ENCODE measurements at places on chromosomes 6 and 20.

DNA sequence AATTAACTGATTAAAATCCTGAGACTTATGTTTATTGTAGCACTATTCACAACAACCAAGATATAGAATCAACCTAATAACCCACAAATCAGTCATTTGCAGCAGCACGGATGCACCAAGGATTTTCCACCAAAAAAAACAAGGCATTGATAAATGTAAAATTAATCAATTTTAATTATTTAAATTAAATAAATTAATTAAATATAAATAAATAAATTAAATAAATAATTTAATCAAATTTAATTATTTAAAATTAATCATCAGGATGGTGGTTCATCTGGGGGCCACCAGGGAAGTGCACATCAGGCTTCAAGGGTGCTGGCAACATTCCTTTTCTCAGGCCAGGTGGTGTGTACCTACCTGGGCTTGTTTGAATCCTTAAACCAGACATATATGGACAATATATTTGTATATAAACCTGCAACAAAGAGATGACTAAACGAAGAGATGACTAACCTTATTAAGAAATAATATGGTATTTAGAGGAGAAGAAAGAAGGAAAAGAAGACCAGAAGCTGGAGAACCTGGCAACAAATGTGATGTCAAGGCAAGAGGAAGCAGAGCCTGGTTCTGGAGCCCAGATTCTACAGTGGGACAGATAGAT lies 89.2 kb downstream of the CD164 start:
- no peak for DNase-seq

DNA sequence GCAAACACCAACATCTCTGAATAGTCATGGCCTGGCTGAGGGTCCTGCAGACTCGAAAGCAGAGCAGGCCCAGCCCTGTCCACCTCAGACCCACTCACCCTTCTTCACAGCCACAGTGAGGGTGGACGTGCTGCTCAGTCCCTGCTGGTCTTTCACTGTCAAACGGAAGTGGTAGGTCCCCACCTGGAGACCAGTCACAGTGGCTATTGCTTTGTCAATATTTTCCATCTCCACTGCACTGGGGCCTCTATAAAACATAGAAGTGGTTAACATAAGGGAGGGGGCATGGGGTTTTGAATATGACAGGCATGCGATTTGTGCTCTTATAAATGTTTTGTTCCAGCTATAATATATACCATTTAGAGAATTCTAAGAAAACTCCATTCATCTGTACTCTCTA lies 73.9 kb downstream of the ALDH5A1 start:
- DNase-seq = no peak

DNA sequence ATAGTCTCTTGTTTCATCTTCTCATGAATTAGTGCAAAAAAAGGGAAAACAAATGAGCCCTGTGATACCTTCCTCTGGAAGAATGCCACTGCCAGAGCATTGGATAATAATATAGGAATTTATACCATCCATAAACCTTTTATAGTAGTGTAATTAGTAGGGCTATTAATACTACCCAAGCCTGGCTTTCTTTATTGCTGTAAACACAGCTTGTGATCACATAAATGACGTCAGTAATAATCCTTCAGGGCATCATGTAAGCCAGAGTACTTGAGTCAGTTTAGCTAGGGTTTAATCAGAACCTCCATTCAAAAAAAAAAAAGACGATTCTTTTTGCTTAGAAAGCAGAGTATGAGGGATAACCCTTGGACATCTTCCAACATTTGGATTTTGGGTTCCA lies 264.8 kb downstream of the SLC35F1 start:
- DNase-seq = no peak

DNA sequence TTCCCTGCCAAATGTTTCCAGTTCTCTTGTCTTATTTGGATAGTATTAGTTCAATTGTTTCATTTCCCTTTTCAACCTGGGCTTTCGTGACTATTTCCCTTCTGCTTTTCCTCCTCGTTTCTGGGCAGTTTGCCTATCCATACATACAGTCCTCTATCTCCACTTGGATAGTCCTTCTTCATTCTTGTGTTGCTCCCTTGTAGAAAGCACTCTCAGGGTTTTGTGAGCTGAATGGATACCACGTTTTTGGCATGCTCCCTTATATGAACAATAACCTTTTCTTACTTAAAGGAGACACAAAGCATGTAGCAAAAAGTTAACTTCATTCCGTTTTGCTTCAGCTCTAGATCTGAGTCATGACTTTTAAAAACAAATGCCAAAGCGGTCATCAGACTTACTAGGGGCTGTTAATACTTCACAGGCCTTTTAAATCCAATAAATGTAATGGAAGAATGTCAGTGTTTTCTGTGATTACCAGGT lies 16.6 kb downstream of the CRYBG1 start:
- no peak for DNase-seq

DNA sequence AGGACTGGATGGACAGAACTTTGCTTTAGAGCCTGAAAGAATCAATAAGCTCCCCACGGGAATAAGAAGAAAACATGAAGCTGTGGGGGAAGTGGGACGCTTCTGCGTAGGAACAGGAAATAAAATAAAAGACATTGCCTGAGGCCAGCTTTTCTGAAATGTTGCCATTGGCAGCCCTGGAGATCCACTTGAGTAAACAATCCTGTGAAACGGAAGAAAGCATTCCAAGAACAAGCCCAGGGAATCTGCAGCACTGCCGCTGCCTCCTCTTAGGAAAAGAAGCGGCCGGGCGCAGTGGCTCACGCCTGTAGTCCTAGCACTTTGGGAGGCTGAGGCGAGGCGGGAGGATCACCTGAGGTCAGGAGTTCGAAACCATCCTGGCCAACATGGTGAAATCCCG lies 182.3 kb upstream of the RALGAPA2 start:
- no peak for DNase-seq

GRCh38 chr6:44500074-44500473 lies 112.6 kb downstream of the CDC5L start:
- DNase-seq = no peak

- no peak for DNase-seq
Observed at GRCh38 chr6:158810155-158811095, 8.7 kb downstream of the EZR start.

DNA sequence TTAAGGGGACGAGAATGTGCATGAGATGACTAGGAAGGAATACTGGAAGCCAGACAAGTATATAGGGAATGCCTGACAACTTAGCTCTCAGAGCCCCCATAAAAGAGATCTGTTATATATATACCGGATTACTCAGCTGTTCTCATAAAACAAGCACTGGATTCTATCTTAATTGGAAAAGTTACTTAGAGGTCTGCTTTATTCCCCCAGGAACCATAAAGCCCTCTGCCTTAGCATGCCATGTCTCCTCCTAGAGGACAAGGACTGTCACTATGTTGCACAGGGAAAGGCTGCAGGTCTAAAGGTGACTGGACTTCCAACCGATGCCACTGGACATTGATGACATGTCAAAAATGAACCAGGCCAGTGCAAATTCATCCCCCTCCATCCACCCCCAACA lies 6.4 kb downstream of the EXOC2 start:
- no peak for DNase-seq
